ENCODE measurements at places on chromosomes 7 and 10.
A peak's percentile ranks its signal among the peaks of the same experiment; 100 is the strongest.

DNA sequence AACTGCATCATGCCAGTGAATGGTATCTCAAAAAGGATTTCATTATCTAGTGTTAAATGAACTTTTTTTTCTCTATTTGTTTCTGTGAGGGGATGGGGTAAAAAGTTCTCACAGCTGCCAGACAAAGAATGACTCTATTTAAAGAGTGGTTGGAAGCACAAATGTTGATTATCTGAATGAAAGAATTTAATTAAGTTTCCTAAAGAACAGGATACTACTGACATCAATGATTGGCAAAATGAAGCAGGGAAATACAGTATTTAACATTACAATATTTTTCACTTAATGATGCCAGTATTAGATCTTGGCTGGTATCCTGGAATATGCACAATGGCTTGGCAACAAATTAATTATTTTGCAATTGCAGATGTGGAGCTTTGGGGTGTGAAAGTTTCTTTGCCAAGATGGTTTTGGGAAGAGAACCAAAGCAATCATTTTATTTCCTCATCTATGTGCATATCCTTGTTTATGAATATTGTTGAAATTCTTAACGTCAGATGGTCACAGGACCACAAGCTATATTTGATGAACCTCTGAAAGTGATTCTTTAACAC lies 336.8 kb downstream of the ARL4A start:
- peak; percentile 34 for DNase-seq

DNA sequence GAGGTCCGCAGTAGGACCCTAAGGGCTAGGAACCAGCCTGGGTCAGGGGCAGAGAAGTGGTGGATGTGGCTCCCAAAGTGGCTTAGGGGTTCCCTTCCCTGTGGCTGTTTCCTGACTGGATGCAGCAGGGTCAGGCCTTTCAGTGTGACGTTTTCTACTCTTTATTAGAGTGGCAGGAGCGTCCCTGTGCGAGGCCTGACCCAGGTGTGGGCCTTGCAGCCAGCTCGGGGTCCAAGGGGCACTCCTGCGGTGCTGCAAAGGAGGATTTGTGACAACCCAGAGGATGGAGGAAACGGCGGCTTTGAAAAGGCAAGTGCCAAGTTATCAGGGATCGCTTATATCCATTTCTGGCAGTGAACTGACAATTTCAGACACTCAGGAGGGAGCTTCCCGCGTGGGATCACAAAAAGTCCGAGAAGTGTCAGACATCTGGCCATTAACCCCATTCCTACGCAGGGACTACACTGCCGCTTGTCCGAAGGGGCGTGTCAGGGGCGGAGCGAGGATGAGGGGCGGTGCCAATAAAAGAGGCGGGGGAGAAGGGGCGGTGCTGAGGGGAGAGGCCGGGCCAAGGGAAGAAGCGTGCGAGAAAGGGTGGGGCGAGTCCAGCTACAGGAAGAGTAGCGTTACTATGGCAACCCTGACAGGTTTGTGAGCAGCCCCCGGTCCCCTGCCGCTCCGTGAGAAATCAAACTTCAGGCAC lies 98.8 kb upstream of the ZNF722 start:
- no peak for DNase-seq

GRCh38 chr10:35661236-35661635 lies 19.1 kb upstream of the FZD8 start:
- no peak for DNase-seq

DNA sequence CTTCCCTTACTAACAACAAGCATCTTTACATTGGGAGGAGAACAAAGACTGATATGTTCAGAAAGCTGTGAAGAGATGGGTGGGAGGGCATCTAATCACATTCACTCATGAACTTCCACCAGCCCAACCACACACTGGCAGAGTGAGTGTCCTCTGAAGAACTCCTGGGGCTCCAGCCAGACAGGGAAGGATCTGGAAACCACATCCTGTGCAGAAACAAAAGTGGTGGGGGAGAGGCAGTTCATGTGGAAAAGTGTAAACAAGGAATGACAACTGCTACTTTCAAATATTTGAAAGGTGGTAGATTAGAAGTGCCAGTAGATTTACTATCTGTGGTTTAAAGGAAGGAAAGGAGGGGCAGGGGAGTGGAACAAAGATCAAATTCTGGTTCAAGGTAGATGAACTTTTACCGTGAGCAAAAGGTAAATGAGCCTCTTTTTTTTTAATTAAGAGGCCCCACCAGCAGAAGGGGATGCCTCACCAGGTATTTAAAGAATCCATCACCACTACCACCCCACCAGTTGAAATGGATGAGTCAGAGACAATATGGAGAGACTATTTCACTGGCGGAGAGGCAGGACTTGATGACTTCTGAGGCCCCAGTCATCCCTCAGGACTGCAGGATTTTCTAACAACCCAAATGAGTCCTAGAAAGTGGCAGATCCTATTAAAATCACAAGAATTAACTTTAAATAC lies 34.5 kb downstream of the GOT1 start:
- DNase-seq = no peak

GRCh38 chr10:115956225-115957011 lies 316.6 kb downstream of the GFRA1 start:
- DNase-seq = peak; percentile 84

DNA sequence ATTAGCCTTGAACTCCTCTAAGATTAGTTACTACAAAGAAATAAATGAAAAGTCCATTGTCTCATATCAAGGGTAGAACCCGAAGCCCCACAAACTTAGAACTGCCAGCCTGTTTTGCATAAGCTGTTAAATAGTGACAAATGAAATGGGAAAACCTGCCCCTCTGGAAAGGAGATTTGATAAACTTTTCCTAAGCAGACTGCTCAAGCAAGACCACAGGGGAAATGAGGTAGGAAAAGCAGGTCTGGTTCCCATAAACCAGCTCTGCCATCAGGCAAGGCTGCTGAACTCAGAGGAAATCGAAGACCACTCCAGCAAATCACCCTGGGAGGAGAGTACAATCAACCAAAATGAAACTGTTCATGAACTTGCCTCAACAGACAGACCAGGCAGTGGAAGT lies 181.5 kb upstream of the AOAH start:
- no peak for DNase-seq

Measured in eye (tissue), 1 donor.